ENCODE measurements at places on chromosomes 12 and 14.

DNA sequence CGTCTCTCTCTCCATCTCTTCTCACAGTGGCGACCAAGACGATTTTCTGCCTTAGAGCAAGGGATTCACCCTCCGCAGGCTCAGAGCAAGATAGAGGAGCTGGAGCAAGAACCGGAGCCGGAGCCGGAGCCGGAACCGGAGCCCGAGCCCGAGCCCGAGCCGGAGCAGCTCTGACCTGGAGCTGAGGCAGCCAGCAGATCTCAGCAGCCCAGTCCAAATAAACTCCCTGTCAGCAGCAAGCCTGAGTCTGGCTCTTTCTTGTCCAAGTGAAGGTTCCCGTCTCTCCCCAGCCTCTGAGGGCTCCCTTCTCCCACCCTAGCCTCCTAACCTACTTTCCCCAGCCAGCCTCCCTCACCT, 5.9 kb downstream of the LAG3 start:
- DNase-seq: no peak

DNA sequence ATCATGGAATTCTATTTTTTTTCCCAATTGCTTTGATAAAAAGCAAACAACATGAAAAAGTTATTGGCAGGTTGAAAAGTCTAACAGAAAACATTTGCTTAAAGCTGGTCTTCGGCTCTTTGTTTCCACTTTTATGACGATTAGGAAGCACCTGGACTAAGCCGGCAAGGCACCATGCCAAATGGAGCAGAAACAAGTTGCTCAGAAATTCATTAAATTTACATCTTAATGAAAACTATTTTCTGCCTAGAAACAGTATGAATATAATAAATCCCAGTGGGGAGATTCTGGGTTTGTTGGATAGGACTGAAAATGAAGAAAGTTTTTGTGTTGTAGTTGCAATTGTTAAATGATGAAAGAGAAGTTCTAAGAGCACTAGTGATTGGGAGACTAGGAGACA, 51.4 kb upstream of the OR9K2 start:
- no peak for DNase-seq

GRCh38 chr12:89695830-89696229, 12.8 kb downstream of the ATP2B1 start:
- DNase-seq: no peak

- DNase-seq: peak; percentile 94
Measured at GRCh38 chr12:75635606-75636444, 124.4 kb upstream of the KRR1 start.

DNA sequence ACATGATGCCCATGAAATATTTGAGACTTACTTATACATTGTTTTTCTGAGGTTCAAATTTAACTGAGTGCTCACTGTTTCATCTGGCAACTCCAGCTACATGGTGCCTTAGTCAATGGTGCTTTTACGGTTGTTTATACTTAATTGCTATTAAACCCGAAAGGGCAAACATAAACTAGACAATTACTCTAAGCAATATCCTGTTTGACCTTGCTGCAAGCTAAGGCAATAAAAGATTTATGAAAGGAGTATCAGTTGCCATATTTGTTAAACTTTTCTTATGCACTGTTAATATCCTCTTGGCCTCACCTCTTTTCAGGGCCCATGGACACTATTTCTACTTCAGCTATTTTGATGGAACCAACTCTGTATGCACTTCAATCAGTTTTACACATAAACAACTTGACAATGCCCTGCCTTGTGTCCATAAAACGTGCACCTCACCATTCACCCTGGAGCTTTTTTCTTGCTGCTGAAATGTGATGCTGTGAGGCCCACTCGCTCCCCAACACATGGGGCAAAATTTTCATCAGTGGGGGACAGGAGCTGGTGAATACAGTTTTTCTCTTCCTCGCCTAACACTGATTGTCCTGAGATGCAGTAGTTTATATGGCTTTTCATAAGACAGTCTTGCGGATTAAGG, 64.1 kb upstream of the HIF1A start:
- no peak for DNase-seq

DNA sequence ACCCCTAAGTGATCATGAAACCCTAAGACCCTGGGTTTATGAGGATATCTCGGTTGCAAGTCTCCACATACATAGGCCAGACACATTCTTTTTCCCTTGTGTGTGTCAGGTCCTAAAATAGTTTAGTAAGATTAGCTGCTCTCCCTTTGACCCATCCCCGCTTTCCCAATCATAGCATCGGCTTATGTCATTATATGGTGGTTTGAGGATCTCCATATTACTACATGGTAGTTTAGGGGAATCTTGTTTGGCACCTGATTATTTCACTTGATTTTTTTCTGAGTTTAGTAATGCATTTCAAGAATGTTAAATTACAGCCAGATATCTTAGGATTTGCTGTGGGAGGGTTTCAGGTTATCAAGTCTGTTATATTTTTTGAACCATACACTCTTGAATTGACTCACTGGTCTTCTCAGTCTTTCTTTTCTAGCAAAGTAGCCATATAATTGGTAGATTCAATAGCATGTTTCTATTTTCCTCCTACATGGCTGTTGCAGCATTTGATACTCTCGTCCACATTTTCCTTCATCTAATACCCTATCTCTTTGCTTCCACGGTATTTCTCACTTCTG, 68.3 kb upstream of the TRHDE start:
- no peak for DNase-seq

DNA sequence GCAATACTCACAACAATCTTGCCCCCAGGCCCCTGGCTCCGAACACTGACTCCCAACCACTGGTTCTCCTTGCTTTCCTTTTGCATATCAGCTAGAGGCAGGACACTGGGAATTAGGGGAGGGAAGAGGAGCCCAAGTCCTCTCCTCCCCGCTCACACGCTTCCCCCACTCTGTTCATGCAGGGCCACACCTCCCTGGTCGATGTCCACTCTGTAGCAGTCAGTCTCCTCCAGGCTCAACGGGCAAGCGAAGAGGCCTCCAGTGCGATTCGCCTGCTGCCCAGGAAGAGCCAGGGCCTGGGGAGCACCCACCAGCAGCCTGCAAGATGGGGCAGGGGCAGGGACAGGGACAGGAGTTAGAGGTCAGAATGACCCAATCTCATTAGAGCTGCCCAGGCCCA, 4.8 kb downstream of the ITGA7 start:
- DNase-seq: no peak

GRCh38 chr14:98512501-98513251, 759.3 kb downstream of the BCL11B start:
- no peak for DNase-seq

GRCh38 chr12:23464241-23464812, 485.1 kb downstream of the SOX5 start:
- no peak for DNase-seq

DNA sequence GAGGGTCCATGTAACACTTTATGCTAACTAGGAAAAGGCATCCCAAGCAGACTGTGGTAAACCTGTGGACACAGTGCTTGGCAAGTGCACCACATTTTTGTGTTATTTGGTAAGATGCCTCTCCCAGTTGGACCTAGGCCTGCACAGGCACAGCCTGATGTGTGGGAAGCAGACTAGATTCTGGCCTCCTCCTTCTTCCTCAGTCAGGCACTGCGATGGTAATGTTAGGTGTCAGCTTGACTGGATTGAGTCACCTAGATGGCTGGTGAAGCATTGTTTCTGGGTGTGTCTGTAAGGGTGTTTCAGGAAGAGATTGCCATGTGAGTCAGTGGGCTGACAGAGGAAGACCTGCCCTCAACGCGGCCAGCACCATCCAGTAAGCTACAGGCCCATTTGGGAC, 25.3 kb upstream of the RHOJ start:
- peak; percentile 24 for DNase-seq

DNA sequence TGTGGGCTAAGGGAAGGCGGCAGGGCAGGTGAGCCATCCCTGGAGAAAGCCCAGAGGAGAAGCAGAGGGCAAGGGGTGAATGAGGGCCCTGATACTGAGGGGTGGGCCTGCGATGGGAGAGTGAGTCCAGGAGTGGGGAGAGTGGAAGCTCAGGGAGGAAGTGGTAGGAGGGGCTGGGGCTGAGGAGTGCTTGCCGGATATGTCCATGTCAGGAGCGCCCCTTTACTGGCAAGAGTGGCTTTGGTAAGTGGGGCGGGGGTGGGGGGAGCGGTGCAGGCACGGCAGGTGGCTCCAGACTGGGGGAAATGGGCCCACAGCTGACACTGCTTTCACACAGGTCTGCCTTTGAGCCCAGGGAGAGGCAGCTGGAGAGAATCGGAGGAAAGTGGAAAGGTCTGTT, 86.4 kb upstream of the GPR68 start:
- no peak for DNase-seq

GRCh38 chr12:77354766-77355362, 289.5 kb upstream of the E2F7 start:
- DNase-seq: peak; percentile 7

GRCh38 chr14:20435582-20436362, at the start of gene KLHL33:
KLHL33 (minus strand) TSS chr14:20436166; CDS start chr14:20435811, 355 bp downstream.
- DNase-seq: no peak

- no peak for DNase-seq
Measured at GRCh38 chr14:85468816-85469215, 61.1 kb upstream of the FLRT2 start.

- no peak for DNase-seq
Measured at GRCh38 chr12:92418381-92418780, 272.7 kb upstream of the BTG1 start.

- DNase-seq: no peak
Measured at GRCh38 chr12:91871751-91872150, 273.9 kb downstream of the BTG1 start.

Measured in brain microvascular endothelial cell (primary cell).